ENCODE measurements at places on chromosomes 11 and 22.

DNA sequence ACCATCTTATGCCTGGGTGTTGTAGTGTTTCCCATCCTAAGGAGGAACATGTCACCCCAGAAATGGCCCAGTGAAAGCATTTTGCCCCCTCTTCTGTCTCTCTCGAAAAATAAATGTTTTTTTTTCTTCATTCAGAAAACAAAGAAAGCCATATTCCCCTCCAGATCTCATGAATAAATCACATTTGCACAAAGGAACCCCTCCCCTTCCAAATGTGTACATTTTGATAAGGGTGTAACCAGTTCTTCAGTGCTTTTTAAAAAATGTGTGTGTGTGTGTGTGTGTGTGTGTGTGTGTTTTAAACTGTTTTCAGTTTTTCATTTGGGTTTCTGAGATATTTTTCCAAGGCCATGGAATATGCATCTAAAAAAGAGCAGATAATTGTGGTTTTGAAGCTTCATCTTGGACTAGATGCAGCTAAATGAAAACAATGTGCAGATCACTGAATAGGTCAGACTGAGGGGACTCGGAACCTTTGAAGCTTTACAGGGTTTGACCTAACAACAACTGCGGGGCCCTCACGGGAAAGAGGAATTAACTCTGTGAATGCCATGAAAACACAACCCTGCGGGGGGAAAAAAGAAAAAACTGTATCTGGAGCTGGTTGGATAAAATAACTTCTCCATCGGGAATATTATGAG is 76.4 kb downstream of the YAP1 start:
- no peak for DNase-seq

GRCh38 chr22:35726933-35727332 is 9.3 kb downstream of the APOL5 start:
- DNase-seq, result no peak

GRCh38 chr11:113862435-113862834 is 12.9 kb downstream of the USP28 start:
- DNase-seq, result no peak

GRCh38 chr11:46463701-46464421 is 72.3 kb upstream of the CHRM4 start:
- no peak for DNase-seq

DNA sequence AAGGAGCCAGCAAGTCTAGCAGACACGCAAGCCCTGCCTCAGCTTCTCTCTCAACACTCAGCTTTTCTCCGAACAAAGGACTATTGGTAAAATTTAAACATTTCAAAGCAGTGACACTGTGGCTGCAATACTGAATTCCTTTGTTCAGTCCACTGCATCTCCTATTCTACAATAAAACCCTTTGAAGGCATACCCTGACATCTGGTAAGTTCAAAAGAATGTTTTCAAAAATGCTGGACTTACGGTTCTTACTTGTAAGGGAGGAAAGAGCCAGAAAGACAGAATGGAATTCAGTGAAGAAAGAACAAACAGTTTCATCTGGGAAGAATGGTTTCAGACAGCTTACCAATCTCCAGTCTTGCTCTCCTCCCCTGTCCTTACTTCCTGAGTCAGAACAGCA is 12.7 kb upstream of the OR8K1 start:
- no peak for DNase-seq

DNA sequence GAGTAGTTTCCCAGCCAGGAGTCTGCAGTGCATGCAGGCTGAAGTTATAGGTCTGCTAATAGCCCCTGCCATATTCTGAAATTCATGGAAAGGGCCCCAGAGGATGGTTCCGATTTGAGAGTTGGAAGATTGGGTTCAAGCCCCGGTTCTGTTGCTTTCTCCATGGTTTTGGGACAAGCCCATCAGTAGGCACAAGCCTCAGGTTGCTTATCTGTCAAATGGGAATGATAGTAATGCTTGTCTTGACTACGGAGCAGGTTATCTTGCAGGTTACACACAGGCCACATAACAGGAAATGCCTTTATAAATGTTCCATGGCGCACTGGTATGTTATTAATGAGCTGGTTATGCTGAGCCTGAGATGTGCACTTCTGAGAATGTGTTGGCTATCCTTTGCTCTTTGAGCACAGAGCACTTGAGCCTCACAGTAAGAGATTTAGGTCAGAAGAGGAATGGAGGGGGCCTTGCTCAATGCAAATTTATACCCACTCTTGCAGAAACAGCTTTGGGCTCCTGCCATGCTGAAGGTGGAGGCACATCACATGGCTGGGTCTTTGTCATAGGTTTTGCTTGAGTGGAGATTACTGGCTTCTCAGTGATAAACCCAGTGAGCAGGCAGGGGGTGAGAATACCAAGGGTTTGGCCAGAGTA is 47.1 kb downstream of the ZNRF3 start:
- no peak for DNase-seq

GRCh38 chr22:23144932-23145877 is at the start of gene RAB36:
Gene RAB36 (plus strand): TSS chr22:23145477. CDS start chr22:23146617, 1,140 bp downstream.
- DNase-seq, result peak; percentile 93

DNA sequence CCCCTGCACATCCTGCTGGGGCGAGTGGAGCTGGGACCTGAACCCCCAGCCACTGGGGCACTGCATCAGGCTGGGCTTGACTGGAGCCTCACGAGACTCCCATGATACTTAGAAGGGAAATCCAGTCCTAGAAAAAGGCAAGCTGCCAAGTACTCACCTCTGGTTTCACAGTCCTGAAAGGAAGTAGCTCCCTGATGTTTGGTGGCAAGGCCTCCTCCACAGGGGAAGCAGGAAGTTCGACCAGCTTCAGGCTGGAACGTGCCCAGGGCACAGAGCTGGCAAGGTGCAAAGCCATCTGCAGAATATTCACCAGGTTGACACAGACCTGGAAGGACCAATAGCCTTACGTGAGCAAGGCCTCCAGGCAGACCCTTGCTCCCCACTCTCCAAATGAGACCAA is 26.8 kb upstream of the NRIP3 start:
- DNase-seq, result no peak

DNA sequence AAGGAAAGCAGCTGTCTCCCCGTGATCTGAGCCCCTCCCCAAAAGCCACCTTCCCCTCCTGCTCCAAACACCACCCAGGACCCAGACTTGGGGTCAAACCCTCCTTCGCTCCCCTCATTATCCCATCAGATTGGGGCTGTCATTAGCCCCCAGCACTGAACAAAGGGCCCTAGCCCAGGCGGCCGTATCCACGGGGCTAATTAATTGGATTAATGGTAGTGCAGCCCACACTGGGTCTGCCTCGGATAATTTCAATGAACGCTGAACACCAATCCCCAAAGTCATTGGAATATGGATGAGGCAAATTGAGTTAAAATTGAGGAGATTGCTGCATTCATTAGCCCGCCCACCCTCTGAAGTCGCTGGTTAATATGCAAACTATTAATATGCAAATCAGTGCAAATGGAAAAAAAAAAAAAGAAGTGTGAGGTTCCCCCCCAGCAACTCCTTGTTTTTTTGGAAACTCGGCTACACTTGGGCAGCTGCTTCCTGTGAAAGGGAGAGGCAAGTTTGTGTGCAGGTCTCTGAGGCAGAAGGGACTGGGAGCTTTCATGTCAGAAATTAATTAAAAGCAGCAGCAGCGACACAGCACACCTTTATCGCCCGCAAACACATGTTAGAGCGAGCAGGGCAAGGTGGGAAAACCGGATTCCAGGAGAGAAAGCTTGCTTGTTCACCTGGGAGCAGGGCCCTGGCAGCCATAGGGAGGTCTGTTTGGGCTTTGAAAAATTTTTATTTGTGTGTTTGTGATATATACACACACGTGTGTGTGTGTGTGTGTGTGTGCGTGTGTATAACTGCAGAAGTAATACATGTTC is 517.8 kb downstream of the MIAT start:
- no peak for DNase-seq

DNA sequence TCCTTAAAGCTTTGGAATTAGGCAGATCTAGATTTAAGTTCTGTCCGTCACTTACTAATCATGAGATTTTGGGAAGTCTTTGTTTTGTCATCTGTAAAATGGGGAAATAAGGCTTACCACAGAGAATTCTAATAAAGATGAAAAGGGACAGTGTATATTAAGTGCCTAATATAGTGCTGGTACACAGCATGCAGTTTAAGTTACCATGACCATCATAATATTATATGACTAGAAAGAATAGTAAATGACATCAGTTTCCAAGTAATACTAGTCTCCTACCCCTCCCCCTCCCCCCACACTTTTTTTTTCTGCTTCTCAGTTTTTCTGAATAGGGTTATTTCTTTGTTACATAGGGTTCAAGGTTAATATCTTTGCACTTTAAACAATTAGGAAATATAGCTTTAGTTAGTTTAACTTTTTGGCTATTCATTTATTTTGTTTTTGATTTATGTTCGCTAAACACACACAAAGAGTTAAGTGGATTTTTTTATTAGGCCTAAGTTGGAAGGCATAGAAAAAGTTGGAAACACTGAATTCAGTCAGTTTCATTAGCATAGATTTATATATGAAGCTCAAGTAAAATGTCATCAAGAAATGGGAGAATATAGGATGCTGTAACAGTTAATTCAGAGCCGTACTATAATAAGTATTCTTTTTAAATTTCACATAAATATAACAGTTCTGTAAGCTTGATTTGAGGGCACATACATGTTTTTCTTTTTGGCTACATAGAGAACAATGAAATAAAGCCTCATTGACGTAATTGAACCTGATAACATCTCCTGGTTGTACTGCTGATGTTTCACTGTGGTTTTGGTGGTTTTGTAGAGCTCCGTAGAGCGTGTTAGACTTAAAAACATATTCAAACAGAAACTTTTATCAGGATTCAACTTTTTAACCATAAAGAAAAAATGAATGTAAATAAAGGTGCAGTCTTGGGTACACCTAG is 121.2 kb downstream of the PDE3B start:
- peak; percentile 43 for DNase-seq

GRCh38 chr11:121459413-121460017 is 6.7 kb upstream of the SORL1-AS1 start:
- peak; percentile 71 for DNase-seq

GRCh38 chr22:44145544-44145943 is 35.2 kb upstream of the PARVG start:
- no peak for DNase-seq

DNA sequence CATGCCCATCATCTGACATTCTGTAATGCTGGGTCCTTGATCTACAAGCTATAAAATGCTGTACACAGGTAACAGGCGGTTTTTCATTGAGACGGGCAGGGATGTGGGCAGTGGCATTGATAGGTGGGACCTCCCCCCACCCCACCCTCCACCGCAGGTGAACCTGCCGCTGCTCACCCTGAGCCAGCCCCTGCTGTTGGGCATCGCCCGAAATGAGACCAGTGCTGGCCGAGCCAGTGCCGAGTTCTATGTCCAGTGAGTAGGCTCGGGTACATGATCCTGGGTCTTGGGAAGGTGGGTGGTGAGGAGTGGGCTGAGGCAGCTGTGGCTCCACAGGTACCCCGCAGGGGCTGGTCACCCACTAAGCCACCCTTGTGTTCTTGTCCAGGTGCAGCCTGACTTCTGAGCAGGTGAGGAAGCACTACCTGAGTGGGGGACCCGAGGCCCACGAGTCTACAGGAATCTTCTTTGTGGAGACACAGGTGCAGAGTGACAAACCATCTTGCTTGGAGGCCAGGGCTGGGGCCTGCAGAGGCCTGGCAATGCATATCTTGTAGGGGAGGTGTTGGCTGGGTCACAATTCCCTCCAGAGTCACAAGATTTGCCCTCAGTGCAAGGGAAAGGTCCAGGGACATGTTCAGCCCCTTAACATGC is 1.1 kb upstream of the DNAJC4 start:
- DNase-seq, result no peak

DNA sequence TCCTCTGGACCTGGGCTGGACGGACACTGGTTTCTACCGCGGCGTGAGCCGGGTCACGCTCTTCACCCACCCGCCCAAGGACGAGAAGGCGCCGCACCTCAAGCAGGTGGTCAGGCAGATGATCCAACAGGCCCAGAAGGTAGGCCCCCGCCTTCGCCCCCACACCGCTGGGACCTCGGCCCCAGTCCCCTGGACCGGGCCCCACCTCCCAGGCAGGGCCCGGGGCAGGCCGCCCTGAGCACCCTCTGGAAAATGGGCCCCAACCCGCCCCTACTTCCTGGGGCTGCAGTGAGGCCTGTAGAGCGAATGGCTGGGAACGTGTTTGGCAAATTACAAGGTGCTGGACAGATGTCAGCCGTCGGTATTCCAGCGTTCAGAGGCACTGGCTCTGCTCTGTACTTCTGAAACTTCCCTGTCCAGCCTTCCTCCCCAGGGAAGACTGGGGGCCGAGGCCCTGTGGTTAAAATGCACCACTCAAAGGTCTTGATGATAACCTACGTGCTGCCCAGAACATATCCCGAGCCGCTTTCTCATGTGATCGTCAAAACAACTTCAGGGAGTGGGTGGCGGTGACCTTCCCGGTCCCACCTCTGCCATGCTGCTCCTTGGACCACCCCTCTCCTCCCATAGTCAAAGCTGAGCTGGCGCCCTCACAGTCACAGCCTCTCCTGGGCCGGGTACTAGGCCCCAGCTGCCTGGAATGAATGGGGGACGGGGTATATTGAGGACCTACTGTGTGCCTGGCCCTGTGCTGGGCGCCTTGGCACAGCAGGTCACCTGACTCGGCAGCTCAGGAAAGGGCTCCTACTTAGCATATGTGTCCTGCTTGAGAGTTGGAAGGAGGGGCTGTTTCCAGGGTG is 869 bp downstream of the FAM83F start:
- no peak for DNase-seq

GRCh38 chr11:2818503-2818902 is 67.1 kb downstream of the CDKN1C start:
- DNase-seq, result no peak

- peak; percentile 89 for DNase-seq
These were observed 3.9 kb downstream of the UCP3 start for GRCh38 chr11:74004759-74005615.

- DNase-seq, result no peak
These were observed 181.5 kb downstream of the CWF19L2 start for GRCh38 chr11:107276077-107276476.

DNA sequence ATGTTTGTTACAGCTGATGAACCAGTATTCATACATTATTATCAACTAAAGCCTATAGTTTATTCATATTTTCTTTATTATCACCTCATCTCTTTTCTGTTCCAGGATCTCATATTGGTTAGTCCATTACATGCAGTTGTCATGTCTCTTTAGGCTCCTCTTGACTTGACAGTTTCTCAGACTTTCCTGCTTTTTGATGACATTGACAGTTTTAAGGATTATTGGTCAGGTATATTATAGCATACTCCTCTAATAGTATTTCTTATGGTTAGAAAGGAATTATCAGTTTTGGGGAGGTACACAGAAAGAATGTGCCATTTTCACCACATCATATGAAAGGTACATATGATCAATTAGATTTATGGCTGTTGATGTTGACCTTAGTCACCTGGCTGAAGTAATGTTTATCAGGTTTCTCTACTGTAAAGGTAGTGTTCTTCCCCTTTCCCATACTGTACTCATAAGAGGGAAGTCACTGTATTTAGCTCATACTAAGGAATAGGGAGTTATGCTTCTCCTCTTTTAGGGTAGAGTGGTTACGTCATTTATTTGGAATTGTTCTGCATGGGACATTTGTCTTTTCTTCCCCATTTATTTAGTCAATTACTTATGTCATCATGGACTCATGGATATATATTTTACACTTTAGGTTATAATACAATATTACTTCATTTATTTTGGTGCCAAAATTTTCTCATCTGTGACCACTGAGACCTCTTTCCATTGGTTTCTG is 9.4 kb upstream of the ANO3 start:
- DNase-seq, result no peak

All from CD4-positive, alpha-beta T cell treated with Interleukin-17A for 4 hours (primary cell).